Caki2 (cell line): ENCODE measurements at places on chromosomes 4 and X.

GRCh38 chrX:108122748-108123147, 31.2 kb downstream of the ATG4A start:
- no peak for DNase-seq

GRCh38 chr4:176746846-176747245, 45.9 kb downstream of the VEGFC start:
- no peak for DNase-seq

GRCh38 chr4:112545346-112545745, 29.4 kb upstream of the NEUROG2 start:
- no peak for DNase-seq

DNA sequence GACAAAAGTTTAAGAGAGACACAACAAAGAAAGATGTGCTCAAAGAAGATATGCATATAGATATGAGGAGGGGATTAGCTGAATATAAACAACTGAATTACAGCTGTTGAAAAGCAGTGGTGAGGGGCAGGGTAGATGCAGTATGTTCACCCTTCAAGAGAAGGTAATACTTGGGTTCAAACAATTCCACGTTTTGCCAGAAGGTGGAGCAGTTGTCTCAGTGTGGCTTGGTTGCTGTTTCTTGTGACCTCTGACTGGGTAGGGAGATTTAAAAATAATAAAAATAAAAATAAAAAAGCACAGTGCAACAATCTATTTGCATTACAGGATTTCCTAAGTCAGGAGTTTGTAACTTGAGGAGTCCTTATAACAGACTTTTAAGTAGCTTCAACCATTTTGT, 23.3 kb downstream of the PHOX2B start:
- no peak for DNase-seq

DNA sequence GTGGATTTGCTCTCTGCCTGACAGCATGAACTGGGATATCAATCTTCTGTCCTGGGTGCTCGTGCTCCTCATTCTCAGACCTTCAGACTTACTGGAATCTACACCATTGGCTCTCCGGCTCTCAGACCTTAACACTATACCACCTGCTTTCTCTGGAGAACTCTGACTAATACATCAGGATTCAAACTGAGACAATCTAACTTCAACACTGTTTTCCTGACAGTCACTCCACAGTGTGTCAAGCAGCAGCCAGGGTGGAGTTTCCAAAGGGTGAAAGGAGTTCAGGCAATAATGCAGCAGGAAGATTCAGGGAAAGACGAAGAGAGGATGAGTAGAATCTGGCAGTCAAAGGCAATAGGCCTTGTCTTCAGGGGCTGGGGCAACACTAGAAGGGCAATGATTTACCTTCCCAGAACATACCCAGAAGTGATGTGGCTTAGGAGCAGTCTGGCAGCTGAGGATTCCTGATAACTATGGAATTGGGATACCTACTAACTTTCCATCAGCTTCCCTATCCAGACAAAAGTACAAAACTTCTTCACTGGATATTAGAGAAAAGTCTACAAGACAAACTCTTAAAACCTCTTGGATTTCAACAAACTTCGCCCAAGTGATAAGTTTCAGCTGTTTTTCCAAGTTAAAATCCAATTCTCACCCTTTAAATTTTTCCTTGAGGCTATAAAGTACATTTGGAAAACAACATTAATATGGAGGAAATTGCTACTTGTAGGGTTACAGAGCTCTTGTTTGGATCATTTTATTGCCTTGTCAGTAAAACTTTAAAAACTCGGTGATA, 58.4 kb upstream of the SLIT2 start:
- DNase-seq: peak; percentile 33

DNA sequence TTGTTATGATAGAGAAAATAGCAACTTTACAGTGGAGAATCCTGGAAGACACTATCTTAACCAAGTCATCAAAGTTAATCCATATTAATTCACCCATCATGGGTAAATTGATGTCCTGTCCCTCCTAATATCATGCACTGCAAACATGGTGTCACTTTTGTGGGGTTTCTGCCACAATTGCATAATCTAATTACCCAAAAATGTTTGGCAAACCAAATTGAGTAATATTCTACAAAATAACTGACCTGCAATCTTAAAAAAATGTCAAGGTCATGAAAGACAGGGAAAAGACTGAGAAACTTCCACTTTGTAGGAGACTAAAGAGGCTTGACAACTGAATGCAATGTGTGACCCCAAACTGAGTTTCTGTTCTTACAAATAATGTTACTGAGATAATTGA, 37.1 kb upstream of the PLAC8 start:
- no peak for DNase-seq

DNA sequence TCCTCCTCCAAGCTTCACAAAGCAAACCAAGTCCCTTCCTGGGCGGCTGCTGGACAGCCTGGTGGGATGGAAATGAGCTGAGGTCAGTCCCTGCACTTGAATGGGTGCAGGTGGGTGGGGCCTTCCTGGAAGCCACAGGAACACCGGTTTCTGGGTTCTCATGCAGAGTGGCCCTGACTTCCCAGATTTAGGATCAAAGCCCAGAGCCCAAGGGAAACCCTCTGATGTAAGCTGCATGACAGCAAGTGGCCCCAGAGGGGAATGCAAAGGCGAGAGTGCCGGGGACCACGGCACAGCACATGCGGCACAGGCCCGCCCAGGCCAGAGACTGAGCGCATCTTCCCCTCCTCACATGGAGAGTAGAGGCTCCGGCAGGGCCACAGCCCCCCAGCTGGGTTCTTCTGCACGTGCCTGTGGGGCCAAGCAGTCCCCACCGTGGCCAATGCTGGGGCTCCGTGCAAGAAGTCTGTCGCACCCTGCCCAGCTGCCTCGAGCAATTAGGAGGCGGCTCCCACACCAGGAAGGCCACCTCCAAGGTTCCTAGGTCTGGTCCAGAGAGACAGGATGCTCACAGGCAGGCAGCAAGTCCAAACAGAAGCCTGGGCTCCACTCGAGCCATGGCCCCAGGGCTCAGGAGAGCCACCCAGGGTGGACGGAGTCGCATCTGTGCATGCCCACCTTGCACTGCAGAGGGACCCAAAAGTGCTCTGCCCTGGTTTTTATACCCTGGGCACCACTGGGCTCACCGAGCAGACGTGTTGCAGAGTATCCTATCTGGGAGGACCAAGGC, 83.0 kb downstream of the HTRA3 start:
- no peak for DNase-seq

DNA sequence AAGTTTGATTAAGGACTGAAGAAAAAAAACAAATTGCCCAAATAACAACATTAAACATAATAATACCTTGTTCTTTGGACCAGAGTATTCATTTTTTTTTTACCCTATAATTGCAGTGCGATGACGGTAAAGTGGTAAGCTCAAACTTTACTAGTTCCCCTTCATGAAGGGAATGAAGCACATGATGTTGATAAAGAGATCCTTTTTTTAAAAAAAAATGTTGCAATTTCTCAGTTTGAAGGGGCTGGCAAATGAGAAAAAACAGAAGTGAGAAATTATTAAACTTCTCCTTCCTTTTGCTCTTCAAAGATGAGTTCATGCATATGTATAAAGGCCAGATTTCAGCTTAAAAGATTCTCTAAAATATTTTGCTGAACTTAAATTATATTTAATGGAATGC, 231.7 kb downstream of the C4orf33 start:
- no peak for DNase-seq

DNA sequence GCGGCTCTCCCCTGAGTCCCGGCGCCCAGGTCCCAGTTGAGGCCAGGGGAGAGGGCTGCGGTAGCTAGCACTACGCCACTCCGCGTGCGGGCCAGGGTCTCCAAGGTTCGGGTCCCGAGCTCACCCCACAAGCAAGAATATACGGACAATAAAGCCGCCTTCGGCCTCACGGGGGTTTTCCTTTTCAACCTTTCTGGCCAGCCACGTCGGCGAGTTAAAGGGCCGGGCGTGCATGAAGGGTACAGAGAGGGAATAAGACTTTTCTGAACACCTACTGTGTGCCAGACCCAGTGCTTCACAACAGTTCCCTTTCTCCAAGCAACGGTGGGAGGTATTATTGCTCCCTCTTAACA, 138.5 kb upstream of the ZIC3 start:
- no peak for DNase-seq

GRCh38 chr4:110613745-110614144, 9.1 kb downstream of the PITX2 start:
- no peak for DNase-seq

- no peak for DNase-seq
These were observed 70.5 kb upstream of the ESX1 start for GRCh38 chrX:104325213-104325585.
